Stimulated activated CD4-positive, alpha-beta T cell treated with anti-CD3 and anti-CD28 coated beads, Interleukin-4, amount 100 ng/mL, for 4 hours (primary cell): ENCODE measurements at places on chromosomes 7 and 10.

- DNase-seq: no peak
These were observed 68.2 kb downstream of the C10orf143 start for GRCh38 chr10:130042381-130042780.

DNA sequence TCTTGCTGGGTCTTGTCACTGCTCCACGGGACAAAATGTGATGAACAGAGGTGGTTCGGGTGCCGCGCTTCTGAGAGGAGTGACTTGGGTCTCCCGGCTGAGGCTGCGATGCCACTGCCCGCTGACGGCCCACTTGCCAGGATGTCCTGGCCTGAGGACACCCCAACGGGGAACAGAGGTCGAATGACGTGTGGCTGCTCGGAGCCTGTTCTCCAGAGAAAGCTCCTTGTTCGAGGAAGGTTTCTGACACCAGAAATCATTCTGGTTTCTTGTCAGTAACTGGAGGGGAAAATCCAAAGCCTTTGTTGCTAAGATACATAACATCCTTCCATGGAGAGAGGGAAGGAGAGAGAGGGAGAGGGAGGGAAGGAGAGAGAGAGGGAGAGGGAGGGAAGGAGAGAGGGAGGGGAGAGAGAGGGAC is 236.4 kb downstream of the WDR37 start:
- no peak for DNase-seq

DNA sequence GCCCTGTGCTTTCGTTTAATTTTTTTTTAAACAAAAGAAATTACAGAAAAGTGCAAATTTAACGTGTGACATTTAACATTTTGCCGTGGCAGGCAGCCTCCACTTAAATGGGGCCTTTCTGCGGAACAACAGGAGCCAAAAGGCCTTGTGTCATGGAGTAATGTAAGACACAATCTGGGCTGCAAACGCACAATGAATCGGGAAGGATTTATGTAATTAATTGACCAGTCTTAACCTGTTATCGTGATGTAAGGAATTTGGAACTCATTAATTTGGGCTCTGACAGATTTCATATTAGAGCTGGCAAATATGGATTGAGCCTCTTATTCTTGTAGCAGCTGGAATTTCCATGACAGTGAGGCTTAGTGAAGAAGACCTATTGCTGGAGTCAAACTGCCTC is 86.4 kb downstream of the SNX10 start:
- no peak for DNase-seq

GRCh38 chr7:66696774-66697191 is 43.8 kb upstream of the RABGEF1 start:
- DNase-seq: no peak

GRCh38 chr7:151570366-151570915 is 50.7 kb upstream of the RHEB start:
- no peak for DNase-seq

GRCh38 chr10:18155321-18155720 is 15.1 kb downstream of the CACNB2 start:
- DNase-seq: no peak

DNA sequence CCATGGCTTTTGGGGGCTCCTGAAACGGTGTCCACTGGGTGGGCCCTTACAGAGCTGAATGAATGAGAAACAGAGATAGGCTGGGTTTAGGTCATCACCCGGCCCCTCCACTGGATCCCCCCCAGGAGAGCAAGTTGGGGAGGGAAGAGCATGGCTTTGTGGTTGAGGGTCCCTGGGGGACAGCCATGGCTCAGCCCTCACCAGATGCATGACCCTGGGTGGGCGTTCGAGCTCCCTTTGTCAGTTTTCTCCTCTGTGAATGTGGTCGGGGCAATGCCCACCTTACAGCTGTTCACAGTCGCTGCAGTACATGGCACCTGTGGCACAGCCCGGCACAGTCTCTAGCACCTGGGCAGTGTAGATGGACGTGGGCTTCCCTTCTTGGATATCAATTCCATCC is 40.6 kb upstream of the CXCL12 start:
- DNase-seq: no peak

DNA sequence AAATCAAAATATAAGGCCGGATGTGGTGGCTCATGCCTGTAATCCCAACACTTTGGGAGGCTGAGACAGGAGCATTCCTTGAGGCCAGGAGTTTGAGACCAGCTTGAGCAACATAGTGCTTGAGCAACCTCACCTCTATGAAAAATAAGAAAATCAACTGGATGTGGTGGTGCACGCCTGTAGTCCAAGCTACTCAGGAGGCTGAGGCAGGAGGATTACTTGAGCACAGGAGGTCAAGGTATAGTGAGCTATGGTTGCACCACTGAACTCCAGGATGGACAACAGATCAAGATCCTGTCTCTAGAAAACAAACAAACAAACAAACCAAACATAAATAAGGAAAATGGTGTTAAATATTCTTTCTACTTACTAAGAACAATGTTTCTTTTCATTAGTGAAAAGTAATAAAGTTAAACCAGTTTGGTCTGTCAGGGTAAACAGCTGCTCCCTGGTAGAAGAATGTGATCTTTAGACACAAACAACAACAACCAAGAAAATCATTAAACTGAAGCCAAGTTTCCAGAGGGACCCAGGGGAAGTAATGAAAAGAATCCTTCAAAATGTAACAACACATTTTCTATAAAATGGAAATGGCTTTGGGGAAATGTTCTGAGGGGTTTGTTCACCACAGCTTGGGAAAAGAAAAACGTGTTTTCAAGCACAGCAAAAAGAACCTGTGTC is 17.5 kb upstream of the BAG3 start:
- no peak for DNase-seq

DNA sequence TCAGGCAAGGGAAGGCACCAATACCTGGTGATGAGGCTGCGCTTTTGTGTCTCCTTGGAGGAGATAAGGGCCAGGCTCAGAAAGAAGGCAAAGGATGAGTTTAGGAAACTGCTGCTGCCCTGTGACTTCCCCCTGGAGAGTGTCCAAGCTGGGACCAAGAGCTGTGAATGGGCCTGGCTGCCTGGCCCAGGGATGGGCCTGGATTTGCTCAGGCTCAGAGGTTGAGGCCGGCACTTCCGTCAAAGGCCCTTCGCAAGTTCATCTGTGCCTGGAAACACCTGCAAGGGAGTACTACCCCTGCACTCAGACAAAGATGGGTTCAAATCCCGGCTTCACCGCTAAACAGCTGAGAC is 50.5 kb upstream of the NANOS1 start:
- DNase-seq: no peak

GRCh38 chr10:89348975-89349374 is 21.2 kb downstream of the IFIT3 start:
- DNase-seq: no peak

DNA sequence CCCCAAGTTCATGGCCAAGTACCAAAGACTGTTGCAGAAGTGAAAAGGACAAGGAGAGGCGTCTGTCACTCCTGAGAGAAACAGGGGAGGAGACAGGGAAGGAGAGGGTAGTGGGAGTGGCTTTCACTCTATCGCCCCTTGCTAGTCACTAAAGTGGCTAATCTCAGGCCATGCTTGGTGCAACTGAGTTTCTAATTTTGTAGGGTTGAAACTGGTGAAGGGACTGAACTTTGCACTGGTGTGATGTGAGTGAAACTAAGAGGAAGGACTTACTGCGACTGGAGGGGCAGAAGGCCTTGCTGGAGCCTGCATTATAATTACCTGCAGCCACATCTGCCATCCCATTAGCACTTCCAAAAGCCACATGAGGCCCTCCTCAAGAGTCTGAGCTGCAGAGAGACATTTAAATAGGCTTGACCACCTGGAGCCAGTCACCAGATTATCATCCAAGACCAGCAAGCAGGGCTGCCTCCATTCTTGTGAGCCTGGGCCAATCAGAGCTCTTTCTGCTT is 107.2 kb upstream of the EEPD1 start:
- DNase-seq: no peak

DNA sequence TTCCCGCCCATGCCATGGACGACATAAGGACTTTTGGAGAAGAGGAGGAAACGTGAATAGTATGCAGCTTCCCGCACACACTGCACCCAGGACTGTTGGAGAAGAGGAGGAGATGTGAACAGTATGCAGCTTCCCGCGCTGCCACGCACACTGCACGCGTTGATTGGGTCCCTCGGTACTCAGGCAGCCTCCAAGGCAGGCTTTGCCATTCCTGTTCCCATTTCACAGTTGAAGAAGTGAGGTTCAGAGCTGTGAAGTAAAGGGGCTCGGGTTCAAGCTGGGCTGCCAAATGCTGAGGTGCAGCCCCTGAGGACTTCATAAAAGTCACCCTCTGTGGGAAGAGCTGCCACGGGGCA is 147.9 kb upstream of the FAM20C start:
- DNase-seq: no peak
